ENCODE measurements at places on chromosomes 3 and 15.

DNA sequence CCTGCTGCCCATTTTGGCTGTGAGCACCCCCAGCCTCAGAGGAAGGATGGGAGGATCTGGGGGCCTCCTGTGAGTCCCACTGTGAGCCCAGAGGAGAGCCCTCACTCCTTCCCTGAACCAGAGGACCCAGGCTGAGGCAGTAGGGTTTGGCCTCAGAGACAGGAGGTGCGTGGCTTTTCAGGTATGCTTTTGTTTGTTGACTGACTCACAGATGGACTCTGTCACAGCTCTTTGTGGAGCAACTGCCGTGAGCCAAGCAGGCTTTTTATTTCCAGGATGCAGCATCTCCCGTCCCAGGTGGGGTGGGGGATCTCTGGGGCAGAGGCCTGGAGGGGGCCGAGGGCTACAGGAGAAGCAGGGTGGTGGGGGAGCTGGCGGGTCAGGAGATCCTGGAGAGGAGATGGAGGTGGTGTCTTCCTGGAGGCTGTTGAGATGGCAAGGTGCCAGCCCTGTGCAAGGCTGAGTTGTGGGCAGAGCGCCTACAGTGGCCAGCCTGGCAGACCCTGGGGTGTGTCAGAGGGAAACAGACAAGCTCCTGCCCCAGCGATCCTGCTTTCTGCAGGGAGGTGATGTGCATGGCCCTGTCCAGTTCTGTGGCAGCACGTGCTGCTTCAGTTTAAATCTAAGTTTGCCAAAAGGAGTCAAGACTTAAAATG is 24.0 kb downstream of the PLXNA1 start:
- no peak for DNase-seq

GRCh38 chr3:150082898-150083654 is 112.4 kb upstream of the PFN2 start:
- no peak for DNase-seq

DNA sequence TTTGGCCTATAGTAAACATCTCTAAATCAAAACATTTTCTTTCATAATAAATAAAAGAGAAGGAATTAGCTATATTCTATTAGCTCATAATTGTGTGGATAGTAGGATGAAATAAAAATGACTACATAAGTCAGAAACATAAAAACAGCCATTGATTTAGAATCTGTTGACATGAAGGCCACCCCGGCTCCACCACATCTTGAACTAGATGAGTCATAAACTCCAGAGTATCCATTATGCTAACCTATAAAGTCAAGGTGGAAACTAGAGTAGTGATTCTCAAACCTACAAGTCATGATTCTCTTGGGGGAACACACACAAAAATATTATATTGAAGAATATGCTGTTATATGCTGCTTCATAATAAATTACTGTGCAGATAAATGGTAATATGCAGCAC is 831.0 kb downstream of the TUSC7 start:
- no peak for DNase-seq

DNA sequence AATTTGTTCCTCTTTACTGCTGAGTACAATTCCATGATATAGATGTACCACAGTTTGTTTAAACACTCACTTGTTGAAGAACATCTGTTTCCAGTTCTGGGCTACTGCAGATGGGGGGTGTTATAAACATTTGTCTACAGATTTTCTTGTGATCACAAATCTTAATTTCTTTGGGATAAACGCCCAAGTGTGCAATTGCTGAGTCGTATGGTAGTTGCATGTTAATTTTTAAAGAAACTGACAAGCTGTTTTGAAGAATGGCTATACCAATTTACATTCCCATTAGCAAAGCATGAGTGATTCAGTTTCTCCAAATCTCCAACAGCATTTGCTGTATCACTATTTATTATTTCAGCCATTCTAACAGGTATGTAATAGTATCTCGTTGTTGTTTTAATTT is 242.0 kb upstream of the MRPL3 start:
- no peak for DNase-seq

DNA sequence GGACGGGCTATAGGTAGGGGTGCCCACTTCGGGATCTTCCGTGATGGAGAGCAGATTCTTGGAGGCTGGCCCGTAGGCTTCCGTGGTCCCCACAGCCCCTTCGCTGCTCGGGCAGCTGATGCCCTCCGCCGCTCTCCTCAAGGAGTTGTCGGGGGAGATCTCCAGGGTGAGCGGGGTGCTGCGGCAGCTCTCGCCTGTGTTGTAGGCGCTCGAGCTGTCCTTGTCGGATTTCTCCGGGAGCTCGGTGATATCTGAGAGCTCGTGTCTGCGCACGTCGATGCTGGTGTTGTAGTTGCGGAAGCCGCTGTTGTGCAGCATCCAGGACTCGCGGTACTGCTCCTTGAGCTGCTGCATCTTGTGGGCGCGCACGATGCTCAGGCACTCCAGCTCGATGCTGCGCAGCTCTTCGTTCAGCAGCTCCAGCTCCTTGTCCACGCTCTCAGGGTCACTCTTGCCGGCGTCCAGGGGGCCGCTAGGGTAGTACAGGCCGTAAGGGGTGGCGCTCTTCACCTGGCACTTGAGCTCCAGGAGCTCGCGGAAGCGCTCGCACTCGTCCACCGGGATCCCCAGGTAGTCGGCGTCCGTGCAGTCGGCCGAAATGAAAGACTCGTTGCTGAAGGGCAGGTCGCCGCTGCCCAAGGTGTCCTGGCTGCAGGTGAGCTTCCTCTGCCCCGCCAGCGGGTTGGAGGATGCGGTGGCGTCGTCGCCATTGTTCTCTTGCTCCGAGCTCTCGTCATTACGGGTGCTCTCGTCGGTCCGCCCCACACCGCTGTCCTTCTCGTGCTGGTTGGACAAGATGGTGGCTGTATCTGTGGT is 240.4 kb downstream of the PDZRN3 start:
- no peak for DNase-seq

GRCh38 chr15:69085325-69086081 is 71.0 kb downstream of the NOX5 start:
- no peak for DNase-seq

- DNase-seq = no peak
Measured at GRCh38 chr15:68503213-68503612, 71.2 kb upstream of the ITGA11 start.

GRCh38 chr3:187565701-187566100 is 104.5 kb downstream of the SST start:
- DNase-seq = no peak

DNA sequence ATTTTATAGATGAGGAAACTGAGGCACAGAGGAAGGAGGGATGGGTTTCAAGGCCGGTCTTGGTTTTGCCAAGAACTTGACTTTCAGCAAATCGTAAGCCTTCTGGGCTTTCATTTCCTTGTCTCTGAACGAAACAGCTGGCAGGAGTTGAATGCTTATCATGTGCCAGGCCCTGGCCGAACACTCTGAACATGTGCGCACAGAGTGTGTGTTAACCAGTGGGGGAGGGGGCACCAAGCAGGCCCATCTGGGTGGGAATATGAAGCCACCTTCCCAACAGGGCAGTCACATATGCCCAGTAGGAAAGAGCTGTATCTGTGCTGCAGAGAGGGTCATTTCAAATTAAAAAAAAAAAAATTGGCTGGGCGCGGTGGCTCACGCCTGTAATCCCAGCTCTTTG is 29.3 kb downstream of the ZNF710 start:
- no peak for DNase-seq

DNA sequence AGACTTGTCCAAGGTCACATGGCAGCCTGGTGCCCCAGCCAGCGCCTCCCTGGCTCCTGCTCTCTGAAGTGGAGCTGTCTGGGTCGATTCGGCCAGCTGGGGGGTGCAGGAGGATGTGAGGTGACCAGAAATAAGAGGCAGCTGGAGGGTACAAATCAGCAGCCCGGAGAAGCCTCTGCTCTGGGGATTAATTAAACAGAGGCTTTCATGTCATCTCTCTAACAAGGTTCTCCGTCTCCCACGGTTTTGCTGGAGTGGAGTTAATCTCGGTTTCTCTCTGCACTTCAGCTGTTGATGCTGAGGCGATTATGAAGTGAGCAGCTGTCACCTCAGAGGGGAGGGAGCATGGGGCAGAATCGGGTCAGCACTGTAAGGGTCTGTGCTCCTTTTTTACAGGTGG is 236.8 kb downstream of the TLE3 start:
- no peak for DNase-seq

- no peak for DNase-seq
Measured at GRCh38 chr15:64703632-64703959, 71.8 kb downstream of the RBPMS2 start.

- no peak for DNase-seq
Measured at GRCh38 chr3:136209921-136210320, 13.8 kb upstream of the MSL2 start.

DNA sequence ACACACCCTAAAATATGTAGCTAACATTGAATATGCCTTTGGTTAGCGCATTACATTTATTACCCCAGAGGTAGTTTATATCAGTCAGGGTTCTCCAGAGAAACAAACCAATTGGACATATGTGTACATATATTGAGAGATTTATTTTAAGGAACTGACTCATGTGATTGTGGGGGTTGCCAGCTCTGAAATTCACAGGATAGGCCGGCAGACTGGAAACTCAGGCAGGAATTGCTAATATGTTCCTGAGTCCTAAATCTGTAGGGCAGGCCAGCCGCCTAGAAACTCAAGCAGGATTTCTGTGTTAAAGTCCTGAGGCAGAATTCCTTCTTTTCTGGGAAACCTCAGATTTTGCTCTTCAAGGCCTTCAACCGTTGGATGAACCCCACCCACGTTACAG is 189.7 kb downstream of the CDIN1 start:
- no peak for DNase-seq

- DNase-seq = no peak
Measured at GRCh38 chr3:143081844-143082778, 37.5 kb upstream of the CHST2 start.

- no peak for DNase-seq
Measured at GRCh38 chr3:160860346-160860745, 104.3 kb downstream of the PPM1L start.

GRCh38 chr3:134007819-134008218 is 21.9 kb downstream of the SLCO2A1 start:
- no peak for DNase-seq

DNA sequence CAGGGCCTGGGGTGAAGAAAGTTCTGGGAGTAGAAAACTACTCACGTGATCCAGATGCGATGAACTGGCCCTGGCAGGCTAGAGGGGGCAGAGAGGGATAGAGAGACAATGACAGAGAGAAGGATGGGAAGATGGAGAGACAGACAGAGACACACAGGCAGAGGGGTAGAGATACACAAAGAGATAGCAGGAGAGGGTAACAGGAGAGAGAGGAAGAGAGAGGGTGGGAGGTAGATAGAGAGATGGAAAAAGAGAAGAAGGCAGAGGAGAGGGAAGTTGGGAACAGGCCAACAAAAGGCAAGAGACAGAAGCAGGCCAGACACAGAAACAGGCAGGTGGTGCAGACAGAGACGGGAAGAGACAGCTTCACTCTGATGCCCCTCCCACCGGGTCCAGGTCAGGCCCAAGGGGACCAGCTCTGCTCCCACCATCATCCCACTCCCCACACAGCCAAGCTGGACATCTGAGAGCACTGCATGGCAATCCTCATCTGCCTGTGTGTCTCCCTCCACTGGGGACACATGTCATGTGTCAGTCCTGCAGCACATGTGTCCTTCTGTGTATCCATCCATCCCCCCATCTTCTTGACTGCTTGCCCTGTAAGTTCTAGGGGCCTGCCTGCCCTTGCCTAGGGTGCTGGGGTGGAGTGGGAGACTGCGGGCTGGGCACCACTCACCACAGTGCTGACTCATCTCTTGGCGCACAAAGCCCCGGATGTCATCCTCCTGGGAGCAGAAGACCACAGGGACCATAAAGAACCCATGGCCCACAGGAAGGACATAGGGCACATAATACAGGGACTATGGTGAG is 2.2 kb upstream of the UCN2 start:
- DNase-seq = no peak

GRCh38 chr15:65900488-65900887 is 31.2 kb downstream of the RAB11A start:
- DNase-seq = no peak
